ENCODE measurements at places on chromosomes 1 and 21. TPM values are rescaled to one million over a fixed set of nuclear protein-coding genes. Genes with fewer than 3 reads are reported as not detected.
A peak's percentile ranks its signal among the peaks of the same experiment; 100 is the strongest.

The LRRC39 gene
- 1.8 TPM for total RNA-seq

The C1orf87 gene
- total RNA-seq, result not detected

The ASAP3 gene
- 44.4 TPM for total RNA-seq

The OPRD1 gene
- not detected for total RNA-seq

The VANGL2 gene
- 12.7 TPM for total RNA-seq

GRCh38 chr1:187121661-187122060 lies 292.9 kb downstream of the PLA2G4A start:
- no peak for DNase-seq

DNA sequence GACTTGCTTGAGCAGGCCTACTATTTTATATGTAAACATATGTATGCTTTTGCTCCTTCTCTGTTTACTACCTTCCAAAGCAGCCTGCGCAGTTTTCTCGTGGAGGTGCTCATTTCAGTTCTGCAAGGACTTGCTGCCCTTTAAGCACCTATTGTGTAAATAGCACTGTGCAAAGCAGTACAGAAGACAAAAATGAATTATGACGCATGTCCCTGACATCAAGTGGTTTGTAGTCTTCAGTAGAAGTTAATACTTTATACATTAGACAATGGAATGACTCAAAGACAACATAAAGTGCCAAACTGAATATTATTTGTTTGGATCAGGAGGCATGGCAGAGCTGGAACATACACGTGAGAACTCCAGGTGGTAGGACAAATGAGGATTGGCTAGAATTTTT lies 611.7 kb downstream of the LMO4 start:
- DNase-seq, result no peak

- no peak for DNase-seq
These were observed 114.5 kb upstream of the C1orf21 start for GRCh38 chr1:184272175-184272866.

DNA sequence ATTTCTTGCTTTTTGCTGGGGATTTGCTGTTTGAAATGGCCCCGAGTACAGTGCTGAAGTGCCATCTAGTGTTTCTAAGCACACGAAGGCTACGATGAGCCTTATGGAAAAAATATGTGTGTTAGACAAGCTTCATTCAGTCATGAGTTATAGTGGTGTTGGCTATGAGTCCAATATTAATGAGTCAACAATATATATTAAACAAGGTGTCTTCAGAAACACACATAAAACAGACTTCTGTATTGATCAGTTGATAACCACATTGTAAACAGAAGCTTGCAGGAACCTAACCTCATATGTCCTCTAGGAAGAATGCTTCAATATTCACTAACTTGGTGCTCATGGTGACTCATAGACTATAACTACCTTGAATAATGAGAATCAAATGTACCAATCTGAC lies 1.7 kb upstream of the GJB5 start:
- DNase-seq, result no peak

GRCh38 chr1:226662642-226663326 lies 76.3 kb downstream of the ITPKB start:
- DNase-seq, result peak; percentile 77

DNA sequence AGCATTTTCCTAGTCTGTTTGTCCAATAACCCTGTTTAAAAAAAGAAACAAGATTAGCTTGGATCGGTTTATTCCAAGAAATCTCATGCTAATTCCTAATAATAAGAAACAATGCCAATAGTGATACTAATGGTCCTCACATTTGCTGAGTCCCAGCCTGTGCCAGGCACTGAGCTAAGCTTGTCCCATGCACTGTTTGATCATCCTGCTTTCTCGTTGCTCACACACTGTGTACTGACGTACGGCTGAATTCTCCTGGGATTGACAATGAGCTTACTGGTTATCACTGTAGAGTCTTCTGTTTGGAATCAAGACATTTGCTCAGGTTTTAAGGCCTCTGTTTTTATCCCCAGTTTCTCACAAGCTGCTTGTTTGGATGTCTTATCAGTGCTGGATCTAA lies 71.1 kb downstream of the CACNA1E start:
- DNase-seq, result no peak

- no peak for DNase-seq
These were observed 1.2 kb downstream of the MYOM3 start for GRCh38 chr1:24110642-24111261.

- DNase-seq, result no peak
These were observed 221.3 kb downstream of the MRPL39 start for GRCh38 chr21:25385911-25386474.

DNA sequence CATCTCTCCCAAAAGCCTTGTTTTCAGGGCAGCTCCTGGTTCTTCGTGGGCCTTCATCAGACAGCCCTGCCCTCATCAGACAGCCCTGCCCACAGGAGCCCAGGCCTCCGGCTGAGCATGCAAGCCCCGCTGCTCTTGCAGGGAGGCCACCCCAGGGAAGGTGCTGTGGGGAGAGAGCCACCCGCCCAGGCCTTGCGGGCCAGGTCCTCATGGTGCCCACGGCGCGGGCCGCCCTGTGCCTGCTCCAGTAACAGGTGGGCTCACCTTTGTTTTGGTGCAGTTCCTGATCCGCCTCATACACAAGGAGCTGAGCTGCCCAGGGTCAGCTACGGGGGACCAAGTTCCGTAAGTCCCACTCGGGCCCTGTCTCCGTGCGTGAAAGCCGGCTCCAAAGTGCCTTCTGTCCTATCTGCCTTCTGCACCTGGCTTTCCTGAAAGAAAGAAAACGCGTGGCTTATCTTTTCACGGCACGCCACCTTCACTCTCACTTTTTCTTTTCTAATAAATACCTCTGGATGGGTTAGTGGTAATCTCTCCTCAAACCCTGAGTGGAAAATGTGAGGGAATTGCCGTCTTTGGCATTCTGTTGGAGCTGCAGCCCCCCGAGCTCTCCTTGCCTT lies 65.9 kb downstream of the SLC37A1 start:
- DNase-seq, result no peak

Measured in ureter (tissue), 1 donor.